ENCODE measurements at places on chromosomes 1 and 21. TPM values are rescaled to one million over a fixed set of nuclear protein-coding genes. Genes with fewer than 3 reads are reported as not detected.

The KIF26B gene
- total RNA-seq = 0.83 TPM

The CD247 gene
- 1.9 TPM for total RNA-seq

The NUP210L gene
- total RNA-seq = not detected

The CYB561D1 gene
- total RNA-seq = 22.4 TPM

The RIMS3 gene
- total RNA-seq = 5.4 TPM

The TEX38 gene
- total RNA-seq = not detected

The MYBPH gene
- not detected for total RNA-seq

The BEND5 gene
- 18.2 TPM for total RNA-seq

The FMO1 gene
- total RNA-seq = 13.2 TPM

The SLC6A17 gene
- 0.13 TPM for total RNA-seq

The NOS1AP gene
- 18.5 TPM for total RNA-seq

The KPNA6 gene
- 24.8 TPM for total RNA-seq

The CELA2A gene
- not detected for total RNA-seq

The PDXK gene
- 206 TPM for total RNA-seq

The GNAT2 gene
- total RNA-seq = not detected

The C1orf210 gene
- 80.9 TPM for total RNA-seq

The VASH2 gene
- 1.1 TPM for total RNA-seq

The DCST2 gene
- total RNA-seq = 5.6 TPM

The ACTL8 gene
- total RNA-seq = not detected

The LRRC53 gene
- total RNA-seq = not detected

The SERINC2 gene
- total RNA-seq = 227 TPM

The TRIM46 gene
- total RNA-seq = not detected

The VPS13D gene
- total RNA-seq = 104 TPM

The CD84 gene
- total RNA-seq = 4.8 TPM

The UTS2 gene
- 9.1 TPM for total RNA-seq

The OR10X1 gene
- total RNA-seq = not detected

The HMCN1 gene
- 1.5 TPM for total RNA-seq

The STX12 gene
- 59.6 TPM for total RNA-seq

The SLC45A3 gene
- total RNA-seq = 7.4 TPM

The SMCP gene
- total RNA-seq = not detected

The AMY1A gene
- not detected for total RNA-seq

The KRTCAP2 gene
- 111 TPM for total RNA-seq

The PTAFR gene
- total RNA-seq = 1.8 TPM

The FOXO6 gene
- total RNA-seq = 0.53 TPM

The APH1A gene
- 92.8 TPM for total RNA-seq

The PSEN2 gene
- 38.6 TPM for total RNA-seq

The IFNAR2 gene
- 13.2 TPM for total RNA-seq

The GPR52 gene
- total RNA-seq = 17.3 TPM

The KCNH1 gene
- 0.53 TPM for total RNA-seq

The EXTL1 gene
- total RNA-seq = not detected

The WRAP73 gene
- 47.0 TPM for total RNA-seq

The KRTAP12-2 gene
- not detected for total RNA-seq
